Mesendoderm (in vitro differentiated cells): ENCODE measurements at places on chromosomes 5 and 9.

DNA sequence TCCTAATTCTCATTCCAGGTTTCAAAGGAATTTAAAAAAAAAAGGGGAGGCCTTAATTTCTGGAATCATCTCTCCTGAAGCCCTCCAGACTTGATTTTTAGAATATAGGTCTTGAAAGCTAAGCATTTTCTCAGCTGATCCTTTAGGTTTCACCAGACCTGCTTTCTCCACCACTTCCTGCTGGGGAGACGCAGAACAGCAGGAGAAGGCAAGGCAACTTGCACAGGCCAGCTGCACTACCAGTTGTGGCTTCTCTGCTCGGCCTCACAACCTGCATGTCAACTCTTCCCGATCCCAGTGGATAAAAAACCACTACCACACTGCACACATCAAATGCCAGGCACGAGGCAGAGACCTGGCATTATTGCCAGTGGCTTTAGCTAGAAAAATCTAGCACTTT is 119.8 kb downstream of the SIL1 start:
- DNase-seq, result peak; percentile 25

GRCh38 chr9:35553670-35554543 is 51.2 kb upstream of the TESK1 start:
- DNase-seq, result peak; percentile 78

DNA sequence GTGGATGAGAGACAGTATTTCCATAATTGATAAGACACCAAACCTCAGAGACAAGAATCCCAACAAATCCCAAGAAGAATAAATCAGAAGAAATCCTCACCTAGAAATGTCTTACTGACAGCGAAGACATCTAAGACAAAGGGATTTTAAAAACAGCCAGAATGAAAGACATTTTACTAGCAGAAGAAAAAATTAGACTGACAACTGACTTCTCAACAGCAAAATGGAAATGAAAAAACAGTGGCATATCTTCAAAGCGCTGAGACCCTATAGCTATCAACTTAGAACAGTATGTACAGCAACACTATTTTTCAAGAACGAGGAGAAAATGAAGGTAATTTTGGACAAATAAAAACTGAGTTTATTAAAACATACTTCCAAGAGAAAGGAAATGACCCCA is 16.3 kb downstream of the TTLL11 start:
- no peak for DNase-seq

DNA sequence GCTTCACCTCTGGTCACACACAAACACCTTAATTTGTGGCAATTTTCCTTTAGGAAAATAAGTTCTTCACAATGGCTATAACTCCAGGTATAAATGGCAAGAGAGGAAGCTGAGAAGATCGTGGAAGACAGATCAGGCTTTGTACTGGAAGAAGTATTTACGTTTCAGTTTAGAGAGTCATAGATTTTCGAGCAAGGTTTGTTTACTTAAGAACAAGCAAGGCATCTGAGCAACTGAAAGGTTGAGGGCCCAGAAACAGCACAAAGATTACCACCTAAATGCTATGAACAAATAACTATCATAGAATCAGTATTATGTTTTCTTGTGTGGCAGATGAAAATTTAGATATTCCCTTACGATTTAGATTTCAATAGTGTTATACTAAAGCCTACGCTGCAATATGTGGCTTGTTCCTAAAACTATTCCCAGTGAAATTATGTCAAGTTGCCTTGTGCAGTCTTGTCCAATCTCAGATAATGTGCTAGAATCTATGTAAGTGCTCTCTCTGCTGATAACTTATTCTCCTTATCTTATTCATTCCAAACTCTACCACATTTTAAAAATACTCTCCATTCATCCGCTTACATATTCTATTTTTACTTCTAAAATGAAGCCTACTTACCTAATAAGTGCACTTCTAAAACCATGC is 6.7 kb downstream of the SLCO4C1 start:
- DNase-seq, result no peak

- DNase-seq, result no peak
Observed at GRCh38 chr5:158819840-158820620, 279.7 kb downstream of the EBF1 start.

GRCh38 chr9:113742878-113743277 is 133.2 kb upstream of the ZNF618 start:
- peak; percentile 59 for DNase-seq

GRCh38 chr5:64206653-64207052 is 41.0 kb downstream of the RNF180 start:
- peak; percentile 23 for DNase-seq

- peak; percentile 72 for DNase-seq
Observed at GRCh38 chr5:122874179-122874875, 28.9 kb downstream of the SNX24 start.

- DNase-seq, result no peak
Observed at GRCh38 chr5:94891972-94892371, 273.5 kb downstream of the SLF1 start.

DNA sequence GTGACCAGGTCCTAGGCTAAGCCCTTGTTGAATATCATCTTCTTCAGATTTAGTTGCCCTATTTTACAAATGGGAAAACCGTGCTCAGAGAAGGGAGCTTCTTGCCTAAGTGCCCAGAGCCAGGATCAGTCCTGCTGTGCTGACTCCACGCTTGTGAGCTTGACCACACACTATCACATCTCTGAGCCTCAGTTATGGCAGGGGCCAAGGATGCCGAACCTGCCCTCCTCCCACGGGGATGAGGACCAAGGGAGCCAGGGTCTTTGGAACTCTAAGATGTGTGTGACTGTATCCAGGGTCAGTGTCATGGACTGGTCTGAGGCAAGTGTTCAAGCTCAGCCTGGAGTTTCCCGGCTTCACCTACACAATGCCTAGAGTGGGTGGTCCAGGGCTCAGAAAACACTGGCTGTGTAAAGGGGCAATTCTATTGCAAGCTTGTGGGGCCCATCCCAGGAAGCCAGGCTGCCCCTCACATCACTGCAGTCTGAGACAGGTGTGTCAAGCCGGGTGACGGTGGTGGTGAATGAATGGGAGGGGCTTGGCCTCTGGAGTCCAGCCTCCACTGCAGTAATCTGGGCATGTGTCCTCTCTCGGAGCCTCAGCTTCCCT is 235.7 kb downstream of the PBX3 start:
- DNase-seq, result no peak

GRCh38 chr9:122100756-122101155 is 7.6 kb upstream of the TTLL11 start:
- DNase-seq, result no peak

DNA sequence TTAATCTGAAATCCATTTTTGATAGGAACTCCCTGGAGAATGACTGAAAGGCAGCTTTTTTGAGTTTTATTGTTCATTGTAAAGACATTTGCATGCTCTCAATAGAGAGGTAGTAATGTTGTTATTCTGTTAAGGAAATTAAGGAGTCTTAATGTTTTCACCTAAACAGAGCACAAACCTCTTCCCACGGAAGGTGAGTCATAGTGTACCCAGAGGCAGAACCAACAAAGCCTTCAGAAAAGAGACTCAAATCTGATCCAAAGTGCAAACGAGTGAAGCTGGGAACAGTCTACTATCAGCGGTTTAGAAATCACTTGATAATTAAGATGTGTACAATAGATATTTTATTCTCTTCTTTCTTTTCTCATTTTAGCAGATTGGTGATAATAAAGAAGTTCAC is 470.5 kb downstream of the PLK2 start:
- no peak for DNase-seq

DNA sequence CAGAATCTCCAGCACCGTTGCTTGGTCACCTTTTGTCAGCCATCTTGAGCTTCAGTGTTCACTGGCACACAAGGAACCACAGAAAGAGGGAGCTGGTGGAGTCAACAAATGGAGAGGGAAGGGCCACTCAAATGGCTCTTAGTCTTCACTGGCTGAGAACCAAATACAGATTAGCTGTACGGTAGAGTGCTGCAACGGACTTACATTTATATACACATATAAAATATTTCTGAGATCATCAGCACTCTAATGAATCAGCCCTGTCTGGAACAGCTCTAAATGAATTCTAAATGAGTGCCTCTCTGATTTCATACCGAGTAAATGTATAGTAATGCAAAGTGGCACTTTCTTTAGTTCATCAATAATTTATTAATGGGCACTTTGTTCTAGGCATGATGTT is 24.8 kb downstream of the KCTD16 start:
- DNase-seq, result no peak

DNA sequence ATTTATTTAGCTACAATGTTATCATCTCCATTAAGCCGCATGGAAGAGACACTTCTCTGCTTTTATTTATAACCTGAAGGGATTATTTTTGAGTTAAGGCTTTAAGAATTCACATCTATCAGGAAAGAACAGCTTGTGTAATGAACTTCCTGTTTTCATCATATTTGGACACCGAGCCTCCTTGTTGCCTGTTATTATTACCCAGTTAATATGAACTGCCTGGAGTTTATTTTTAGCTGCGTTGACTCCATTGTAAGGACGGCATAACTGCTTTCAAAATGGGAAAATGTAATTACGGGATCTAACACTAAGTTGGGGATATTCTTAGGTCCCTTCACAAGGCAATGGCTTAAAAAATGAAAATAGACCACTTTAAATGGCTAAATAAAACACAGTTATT is 89.0 kb upstream of the NR4A3 start:
- DNase-seq, result no peak

DNA sequence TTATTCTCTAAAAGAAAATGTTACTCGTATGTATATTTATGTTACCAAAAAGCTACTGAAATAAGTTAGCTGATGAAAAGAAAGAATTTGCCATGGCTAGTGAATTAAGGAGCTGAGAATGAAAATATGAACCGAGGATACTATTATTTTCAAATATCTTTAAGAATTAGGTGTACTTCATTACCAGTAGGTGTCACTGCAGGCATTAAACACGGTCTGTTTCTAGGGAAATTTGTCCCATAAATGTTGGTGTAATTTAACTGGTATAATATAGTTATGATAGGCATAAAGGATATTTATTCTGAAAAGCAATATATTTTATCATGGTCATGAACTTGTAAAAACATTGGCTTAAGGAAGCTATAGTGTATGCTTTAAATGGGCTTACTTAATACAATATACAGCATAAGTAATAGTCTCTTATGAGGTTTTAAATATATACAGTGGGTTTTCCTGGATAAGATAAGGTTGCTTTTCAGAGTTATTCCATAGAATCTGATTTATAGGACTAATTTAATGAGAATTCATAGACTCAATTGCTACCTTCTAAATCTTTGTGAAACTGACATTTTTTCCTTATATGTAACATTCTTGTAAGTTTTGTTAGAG is 72.4 kb upstream of the MPDZ start:
- peak; percentile 41 for DNase-seq

GRCh38 chr5:142197098-142197497 is 88.5 kb downstream of the NDFIP1 start:
- DNase-seq, result no peak

GRCh38 chr9:91857291-91858212 is 92.5 kb downstream of the ROR2 start:
- DNase-seq, result peak; percentile 69

DNA sequence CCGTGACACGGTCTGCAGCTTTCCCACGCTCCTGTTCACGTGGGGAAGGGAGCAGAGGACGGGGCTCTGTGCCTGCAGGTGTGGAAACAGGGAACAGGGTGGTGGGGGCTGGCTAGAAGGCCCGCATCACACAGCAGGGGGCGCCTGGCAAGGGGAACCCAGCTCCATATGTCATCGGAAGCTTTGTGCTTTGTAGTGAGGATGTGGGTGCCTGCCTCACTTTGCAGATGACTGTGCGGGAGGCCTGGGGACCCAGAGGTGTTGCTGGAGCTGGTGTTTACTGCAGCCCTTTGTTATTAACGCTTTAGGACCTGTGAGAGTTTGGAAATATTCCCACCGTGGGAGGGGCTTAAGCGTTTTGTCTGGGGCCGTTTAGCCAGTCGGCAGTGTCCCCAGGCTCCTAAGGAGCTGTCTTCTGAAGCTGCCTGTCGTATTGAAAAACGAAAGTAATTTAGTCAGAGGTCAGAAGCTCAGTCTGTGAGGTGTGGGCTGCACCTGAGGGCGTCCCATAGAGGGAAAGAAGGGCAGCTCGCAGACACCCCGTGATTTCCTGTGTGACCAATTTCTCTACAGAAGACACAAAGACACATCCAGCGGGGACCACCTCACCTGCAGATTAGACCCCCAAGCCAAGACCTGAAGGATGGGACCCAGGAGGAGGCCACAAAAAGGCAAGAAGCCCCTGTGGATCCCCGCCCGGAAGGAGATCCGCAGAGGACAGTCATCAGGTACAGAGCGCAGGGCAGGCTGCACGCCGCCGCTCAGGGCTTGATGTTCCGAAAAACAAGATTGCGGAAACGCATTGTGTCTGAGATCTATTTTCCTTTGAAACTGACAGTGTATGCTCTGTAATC is 9.1 kb downstream of the MAN1B1 start:
- no peak for DNase-seq

DNA sequence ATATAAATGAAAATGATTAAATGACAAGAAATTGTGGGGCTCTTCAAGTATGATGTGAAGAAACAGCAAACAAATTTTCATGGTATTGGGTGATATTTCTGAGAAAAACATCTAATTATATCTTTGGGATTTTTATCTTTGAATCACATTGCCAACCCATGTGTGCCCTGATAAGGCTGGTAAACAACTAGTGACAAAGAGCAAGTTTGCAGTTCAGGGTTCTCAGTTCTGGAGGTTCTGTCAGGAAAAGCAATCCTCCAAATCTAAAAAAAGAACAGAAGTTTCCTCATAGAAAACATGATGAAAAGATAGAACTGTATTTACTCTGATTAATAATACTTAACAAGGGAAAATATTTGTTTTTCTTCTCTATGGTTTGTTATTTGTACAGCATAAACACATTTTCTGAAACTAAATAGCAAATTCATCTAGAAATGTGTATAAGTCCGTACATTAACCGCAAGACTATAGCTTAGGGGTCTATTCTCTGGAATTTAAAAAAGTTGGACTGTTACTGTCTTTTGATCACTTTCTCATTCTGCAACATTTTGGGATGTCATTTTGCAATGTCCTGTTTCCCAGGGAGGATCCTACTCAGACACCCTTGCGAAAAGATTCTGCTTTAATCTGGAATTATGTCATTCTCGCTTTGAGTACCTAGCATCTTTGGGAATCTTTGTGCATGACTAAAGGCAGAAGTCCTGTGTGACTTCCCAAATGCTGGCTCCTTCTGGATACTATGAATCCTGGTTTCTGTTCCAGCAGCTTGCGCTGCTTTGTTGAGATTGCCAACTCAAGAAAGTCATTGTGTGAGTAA is 308.5 kb downstream of the ADGRV1 start:
- DNase-seq, result peak; percentile 63

DNA sequence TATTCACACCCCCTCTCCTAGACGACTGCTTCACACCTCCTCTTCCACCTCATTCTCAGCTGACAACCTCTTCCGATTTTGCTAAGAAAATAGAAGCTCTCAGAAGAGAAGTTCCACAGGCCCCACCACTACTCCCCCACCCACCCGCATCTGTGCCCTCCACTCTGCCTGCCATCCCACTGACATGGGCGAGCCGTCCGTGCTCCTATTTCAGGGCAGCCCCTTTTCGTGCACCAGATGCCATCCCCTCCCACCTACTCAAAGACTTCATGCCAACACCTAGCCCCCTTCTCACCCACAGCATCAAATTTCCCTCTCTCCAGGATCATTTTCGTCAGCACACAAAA is 34.6 kb upstream of the JADE2 start:
- DNase-seq, result no peak

GRCh38 chr5:52674815-52675545 is 112.7 kb upstream of the ITGA1 start:
- no peak for DNase-seq

GRCh38 chr5:180908998-180909731 is 10.2 kb downstream of the BTNL8 start:
- DNase-seq, result peak; percentile 57

- no peak for DNase-seq
Observed at GRCh38 chr9:69461103-69461887, 136.3 kb downstream of the ENTREP1 start.
